ENCODE measurements at places on chromosomes 16 and 17.

DNA sequence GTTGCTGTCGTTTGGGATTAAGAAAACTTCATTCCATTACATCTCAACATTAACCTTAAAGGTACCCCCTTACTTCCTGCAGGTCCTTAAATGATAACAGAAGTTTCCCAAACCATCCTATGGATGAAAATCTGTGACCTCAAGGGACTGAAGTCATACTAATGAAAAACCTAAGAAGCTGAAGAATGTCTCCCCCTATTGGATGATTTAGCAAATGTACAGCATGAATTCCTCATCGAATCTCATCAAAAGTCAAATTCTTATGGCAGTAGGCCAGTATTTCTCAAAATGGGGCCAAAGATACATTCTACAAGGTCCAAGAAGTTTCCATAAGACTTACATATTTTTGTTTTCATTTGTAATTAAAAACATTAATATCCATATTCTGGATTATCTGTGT is 13.5 kb downstream of the SCO1 start:
- DNase-seq = no peak

- DNase-seq = no peak
Observed at GRCh38 chr16:57620335-57621231, 7.8 kb upstream of the ADGRG1 start.

- no peak for DNase-seq
Observed at GRCh38 chr16:62751218-62751617, 715.0 kb upstream of the CDH8 start.

DNA sequence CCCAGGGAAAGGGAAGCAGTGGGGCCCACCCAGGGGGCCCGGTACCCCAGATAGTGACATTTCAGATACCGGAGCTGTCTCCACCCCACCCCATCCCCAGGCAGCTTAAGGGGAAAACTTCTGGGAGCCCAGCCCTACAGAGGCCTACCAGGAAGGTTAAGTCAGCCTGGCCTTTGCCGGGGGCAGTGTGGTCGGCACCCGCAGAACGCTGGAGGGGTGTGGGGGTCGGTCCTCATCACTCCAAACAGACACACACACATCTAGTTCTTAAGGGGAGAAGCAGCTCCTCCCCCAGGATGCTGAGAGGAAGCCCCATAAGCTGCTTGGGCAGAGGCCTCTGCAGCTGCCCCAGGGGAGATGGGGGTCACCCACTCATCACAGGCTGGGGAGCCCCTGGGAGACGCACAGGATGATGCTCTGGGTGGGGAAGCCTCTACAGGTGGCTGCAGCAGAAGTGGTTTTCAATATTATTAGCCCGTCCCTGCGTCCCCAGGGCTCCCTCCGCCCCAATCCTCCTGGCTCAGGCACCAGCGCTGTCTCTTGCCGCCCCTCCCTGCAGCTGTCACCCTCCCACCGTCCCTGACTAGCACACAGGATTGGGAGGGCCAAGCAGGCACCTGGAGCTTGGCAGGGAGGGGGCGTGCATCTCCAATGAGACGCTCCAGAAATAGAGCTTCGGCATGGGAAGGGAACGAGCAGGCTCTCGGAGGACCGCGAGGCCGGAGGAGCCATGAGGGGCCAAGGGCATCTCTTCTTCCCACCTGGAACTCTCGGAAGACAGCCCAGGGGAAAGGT is 1.4 kb upstream of the ABR start:
- no peak for DNase-seq

GRCh38 chr16:67883872-67884261 is 818 bp upstream of the NRN1L start:
- peak; percentile 10 for DNase-seq

DNA sequence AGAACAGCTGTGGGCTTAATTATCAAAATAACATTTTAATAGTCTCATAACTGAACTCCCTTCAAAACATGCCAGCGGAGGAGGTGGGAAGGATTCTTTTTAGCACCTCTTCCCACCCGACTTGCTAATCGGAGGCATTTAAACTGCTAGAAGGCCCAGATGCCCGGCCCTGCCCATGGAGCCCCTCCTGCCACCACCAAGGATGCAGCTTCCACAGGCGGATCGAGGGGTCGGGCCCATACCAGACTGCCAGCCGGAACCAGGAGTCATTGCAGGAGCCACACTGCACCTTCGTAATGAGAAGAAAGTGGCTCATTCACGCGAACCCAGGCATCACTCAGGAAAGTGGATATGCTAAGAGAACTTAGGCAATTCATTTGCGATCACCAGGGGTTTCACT is 201.2 kb downstream of the C16orf78 start:
- no peak for DNase-seq

GRCh38 chr16:57679767-57680482 is 11.8 kb downstream of the ADGRG3 start:
- DNase-seq = no peak
